ENCODE measurements at places on chromosomes 5 and 9.
A peak's percentile ranks its signal among the peaks of the same experiment; 100 is the strongest.

GRCh38 chr9:98007251-98007928 is 24.2 kb downstream of the ANP32B start:
- no peak for DNase-seq

GRCh38 chr5:54581831-54582548 is 64.4 kb downstream of the SNX18 start:
- DNase-seq, result no peak

DNA sequence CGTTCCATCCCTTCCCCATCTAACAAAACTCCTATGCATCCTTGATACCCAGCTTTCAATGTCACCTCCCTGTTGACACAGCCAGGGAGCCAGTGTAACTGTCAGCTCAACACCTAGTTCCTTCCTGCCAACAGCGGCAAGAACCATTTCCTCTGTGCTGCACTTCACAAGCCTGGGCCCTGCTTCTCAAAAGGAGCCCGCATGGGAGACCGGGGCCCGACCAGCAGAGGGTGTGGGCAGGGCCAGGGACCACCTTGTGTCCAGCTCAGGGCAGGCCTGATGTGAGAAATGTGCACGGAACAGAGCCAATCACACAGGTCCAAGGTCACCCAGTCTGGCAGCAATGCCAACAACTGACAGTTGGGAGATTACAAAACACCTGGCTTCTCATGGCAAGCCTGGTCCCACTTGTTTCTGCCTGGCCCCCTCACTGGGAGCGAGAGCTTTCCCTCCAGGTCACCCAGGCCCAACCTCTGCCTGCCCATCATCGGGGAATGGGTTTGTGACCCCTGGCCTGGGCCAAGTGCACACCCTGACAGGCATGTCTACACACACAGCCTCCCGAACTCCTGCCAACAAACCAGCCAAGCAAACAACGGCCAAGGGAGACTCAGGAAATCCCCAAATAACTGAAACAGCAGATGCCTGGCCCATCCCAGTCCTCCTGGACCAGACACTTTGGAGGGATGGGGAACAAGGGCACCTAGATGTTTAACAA is 3.1 kb downstream of the RNF44 start:
- DNase-seq, result peak; percentile 55

DNA sequence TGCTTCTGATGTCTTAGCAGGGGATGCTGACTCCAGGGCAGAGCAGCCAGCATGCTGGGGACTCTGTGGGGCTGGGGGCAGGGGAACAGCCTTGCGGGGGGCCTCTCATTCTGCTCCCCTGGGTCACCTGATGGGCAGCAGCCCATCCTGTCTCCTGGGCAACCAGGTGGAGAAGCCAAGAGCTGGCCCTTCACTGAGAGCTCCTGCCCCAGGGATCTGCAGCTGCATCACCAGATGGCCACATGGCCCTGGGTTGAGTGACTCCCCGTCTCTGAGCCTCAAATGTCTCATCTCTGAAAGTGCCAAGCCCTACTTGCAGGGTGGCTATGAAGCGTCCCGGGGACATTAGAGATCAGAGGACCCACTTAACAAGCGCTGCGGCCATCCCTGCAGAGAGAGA is 49.1 kb downstream of the LRSAM1 start:
- no peak for DNase-seq

DNA sequence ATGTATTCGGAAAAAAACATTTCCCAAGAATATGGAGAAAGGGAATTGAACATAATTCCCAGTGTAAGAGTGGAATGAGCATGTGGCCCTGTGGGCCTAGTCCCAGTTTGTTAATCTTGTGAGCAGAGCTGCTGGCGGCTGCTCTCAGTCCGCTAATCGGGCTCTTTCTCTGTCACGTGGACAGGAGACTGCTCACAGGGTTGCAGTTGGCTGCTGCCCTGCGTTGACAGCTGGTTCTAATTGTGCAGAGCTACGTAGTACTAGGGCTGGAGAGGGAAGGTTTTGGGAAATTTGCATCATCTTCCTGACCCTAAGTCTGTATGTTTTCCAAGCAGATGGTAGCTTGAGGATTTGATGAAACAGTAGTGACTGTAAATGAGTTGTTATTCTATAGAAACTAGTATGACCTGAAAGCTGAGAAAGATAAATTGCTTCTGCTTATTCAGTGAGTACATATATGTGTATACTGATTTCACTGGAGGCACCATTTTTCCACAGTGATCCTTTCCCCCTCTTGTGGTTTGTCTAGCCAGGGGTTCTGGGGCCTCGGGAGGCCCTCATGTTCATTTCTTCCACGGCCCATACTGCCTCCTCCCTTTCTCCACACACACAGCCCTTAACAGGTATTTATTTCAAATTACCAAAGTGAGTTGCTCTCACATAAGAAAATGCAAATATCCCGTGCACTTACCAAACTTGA is 100.6 kb downstream of the ANGPTL2 start:
- no peak for DNase-seq

- no peak for DNase-seq
Observed at GRCh38 chr9:131868766-131869165, 128.9 kb upstream of the RAPGEF1 start.

- no peak for DNase-seq
Observed at GRCh38 chr9:97562542-97562941, 61.1 kb downstream of the TMOD1 start.

- no peak for DNase-seq
Observed at GRCh38 chr5:14838396-14839319, 32.9 kb downstream of the ANKH start.

DNA sequence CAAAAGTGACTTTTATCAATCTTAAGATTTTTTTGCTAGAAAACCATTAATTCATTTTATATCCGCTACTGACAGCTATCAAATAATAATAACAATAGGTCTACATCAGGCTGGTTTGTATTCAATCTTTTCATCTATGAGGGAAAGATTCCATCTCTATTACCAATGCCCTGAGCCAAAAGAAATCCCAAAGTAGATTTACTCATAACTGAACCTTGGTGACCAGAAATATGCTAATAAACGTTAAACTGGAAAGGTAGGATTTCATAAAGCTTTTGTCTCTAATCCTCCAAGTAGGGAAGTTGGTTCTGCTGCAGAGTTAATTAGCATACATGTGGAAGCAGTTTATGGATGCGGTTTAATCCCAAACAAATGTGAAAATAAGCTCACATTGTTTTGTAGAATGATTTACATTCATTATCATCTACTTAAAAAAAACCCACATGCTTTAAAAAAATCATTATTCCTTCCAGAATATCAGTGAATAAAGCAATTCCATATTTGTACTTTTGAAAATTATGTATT is 715.5 kb downstream of the CETN3 start:
- DNase-seq, result no peak

- DNase-seq, result no peak
Observed at GRCh38 chr5:95739857-95740256, 8.7 kb downstream of the RHOBTB3 start.

GRCh38 chr5:98096155-98096554 is 677.3 kb upstream of the RGMB start:
- DNase-seq, result no peak

DNA sequence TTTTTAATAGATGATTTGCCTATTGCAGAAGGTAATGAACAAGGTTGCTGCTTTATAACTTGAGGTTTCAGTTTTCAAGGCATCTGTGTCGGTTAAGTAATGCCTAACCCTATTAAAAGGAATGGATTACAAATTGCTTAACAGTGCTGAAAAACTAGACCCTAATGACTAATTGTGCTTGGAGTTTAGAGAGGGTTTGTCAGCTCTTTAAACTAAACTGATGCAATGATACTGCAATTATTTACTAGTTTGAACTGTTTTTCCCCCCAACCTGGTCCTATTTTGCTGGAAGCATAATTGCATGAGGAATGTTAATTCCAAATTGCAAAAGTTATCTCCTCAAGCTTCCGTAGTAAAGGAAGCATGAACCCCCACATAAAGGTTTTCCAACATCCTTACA is 39.3 kb upstream of the TLX3 start:
- DNase-seq, result no peak

DNA sequence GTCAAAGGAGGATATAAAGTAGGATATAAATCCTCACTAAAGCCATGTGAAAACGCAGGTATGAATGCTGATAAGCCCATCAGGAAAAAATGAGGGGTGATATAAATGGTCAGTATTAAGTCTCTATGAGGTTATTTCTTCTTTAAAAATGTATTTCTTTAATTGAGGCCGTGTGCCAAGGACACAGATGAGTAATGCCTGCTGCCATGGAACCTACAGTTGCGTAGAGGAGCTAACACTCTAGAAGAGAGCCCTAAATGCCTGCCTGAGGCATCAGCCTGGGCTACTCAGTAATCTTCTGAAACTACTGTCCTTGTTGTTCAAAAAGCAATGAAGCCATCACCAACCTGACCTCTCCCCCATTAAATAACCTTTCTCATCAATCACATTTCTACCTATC is 84.9 kb downstream of the KLHL3 start:
- no peak for DNase-seq

GRCh38 chr9:137030538-137031527 is 1.1 kb downstream of the FUT7 start:
- peak; percentile 40 for DNase-seq

DNA sequence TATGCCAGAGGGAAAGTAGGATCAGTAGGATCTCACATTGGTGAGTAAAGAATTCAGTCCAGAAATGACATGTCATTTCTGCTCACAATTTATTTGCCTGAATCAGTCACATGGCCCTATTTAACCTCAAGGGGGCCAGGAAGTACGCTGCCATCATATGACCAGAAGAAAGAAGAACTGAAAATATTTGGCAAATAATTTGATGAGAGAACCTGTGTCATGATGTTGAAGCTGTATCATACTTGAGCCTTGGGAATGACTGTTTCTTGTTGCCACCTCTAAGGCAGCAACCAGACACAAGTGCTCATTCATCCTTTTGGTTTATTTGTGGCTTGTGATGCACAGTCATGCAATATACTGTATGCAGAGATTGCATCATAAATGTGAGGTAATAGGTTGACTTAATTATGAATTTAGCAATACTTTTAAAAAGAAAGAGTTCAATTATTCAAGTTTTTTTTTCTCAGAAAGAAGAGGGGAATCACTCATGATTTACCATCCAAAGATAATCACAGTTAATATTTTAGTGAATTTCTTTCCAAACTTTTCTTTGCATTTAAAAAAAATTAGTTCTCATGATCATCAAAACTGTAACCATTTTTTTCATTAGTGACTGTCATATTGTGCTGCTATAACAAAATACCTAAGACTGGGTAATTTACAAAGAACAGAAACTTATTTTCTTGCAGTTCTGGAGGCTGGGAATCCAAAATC is 8.2 kb upstream of the ZFYVE16 start:
- no peak for DNase-seq

- DNase-seq, result peak; percentile 6
Observed at GRCh38 chr5:76626738-76627137, 3.5 kb upstream of the F2RL2 start.

DNA sequence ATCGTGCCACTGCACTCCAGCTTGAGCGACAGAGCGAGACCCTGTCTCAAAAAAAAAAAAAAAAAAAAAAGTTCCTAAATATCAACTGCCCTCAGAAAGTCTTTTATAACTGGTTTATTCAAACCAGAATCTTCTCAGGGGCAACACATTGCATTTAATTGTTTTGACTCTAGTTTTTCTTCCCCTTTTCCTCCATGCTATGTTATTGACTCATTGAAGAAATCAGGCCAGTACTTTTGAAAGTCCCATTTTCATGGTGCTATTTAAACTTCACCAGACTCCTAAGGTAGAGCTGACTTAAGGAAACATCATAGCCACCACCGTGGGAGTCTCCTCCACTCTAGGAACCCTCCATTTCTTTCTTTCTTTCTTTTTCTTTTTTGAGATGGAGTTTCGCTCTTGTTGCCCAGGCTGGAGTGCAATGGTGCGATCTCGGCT is 83.1 kb upstream of the IL6ST start:
- DNase-seq, result no peak

DNA sequence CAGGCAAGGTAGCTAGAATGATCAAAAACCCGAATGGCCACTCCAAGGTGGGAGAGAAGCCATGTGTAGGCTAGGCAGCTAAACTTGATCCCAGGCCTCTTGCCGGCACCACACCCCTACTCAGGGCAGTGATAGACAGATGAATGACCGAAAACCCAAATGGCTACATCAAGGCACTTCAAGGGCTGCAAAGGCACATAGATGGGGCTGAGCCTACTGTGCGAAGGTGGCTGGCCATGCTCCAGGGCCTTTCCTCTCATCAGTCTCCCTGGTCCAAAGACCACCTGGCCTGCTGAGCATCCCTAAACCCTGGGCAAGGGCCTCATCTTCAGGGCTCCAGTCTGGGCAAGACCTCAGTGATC is 3.7 kb upstream of the TIFAB start:
- DNase-seq, result no peak

DNA sequence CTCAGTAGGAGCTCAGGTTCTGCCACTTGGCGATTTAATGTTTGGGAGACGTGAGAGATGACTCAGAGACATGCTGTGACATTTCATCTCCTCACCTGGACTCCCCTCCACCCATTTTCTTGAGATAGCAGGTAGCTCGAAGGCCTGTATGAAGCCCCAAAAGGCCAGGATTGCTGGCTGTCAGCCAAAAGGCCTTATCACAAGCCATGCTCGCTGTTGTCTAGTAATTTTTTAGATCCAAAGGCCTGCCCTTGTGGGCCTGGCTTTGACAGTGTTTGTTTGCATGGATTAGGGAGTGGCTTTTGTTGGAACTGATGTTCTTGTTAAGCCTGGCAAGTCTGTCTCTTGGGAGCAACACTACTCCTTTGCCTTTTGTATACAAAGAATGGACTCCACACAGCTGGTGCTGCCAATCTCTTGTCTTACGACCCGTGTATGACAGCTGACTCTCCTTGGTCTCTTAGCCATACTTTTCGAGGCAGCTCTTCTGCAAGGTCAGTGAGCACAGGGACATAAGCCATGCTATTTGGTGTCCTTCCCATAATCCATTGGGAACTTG is 22.7 kb downstream of the CAVIN4 start:
- DNase-seq, result no peak

DNA sequence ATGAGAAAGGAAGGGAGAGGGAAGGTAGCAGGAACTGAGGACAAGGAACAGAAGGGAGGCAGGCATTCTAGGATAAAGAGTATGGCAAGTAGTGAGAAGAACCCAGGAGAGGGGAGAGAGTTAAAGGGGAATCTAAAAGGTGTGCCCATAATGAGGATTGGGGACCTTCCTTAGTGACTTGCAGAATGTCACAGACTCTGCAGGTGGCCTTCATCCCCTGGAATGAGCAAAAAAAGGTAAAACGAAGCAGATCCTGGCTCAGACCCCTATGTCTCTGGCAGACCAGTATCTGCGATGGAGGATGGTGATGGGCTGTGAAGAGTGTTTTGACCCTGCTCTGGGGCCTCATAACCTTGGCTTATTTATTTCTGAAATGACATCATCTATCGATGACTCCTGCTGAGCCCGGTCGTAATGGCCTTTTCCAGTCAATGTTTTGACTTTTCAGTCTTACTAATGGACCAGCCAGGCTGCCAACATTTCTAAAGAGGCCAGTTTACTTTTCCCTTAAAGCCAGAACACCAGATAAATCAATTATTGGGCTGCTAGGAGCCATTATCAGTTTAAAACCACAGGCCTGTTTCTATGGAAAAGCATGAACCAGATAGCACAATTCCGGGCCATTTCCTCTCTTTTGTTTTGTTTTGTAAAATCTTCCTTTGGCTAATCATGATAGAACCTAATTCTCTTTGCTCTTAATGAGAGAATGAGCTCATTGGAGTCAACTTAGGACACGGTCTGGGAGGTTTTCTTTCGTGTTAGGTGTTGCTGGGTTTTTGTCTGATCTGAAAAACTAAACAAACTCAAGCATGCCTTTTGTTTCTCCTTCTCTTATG is 3.1 kb downstream of the TMOD1 start:
- no peak for DNase-seq

Measured in effector memory CD8-positive, alpha-beta T cell (primary cell).